Frontal cortex (tissue), 4 donors: ENCODE measurements at places on chromosomes 7 and 10.

- DNase-seq: no peak
Measured at GRCh38 chr10:63057509-63057908, 75.6 kb upstream of the NRBF2 start.

DNA sequence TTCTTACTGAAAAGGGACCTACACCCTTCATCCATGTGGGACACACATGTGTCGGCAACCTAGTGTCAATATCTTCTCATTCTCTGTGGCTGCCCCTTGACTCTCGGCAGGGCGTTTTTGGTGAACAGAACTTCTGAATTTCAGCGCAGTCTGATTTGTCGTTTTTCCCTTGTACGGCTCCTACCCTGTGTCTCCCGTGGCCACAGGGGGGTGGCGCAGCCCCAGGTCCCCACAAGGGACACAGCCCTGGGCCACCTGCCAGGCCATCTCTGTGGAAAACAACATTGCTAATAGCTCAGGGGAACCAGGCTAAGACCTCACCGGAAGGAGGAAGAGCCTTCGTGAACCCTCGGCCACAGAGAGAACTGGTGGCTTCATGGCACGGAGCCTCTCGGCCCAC is 53.1 kb upstream of the NKX6-2 start:
- no peak for DNase-seq

DNA sequence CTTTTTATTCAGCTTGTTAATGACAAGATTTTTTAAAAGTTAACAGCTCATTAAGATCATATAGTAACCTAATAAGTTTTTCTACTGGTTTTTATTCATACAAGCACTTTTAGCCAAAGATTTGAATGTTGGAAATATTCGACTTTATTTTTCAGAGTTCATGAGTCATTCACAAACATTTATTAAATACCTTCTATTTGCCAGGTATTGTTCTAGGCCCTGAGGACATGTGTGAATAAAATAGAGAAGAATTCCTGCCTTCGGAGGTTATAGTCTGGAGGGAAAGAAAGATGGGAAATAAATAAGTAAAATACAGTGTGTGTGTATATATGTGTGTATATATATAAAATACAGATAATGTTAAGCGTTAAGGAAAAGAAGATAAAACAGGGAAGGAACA is 31.5 kb downstream of the BTAF1 start:
- no peak for DNase-seq

- no peak for DNase-seq
Measured at GRCh38 chr10:7279303-7279702, 131.5 kb downstream of the SFMBT2 start.

DNA sequence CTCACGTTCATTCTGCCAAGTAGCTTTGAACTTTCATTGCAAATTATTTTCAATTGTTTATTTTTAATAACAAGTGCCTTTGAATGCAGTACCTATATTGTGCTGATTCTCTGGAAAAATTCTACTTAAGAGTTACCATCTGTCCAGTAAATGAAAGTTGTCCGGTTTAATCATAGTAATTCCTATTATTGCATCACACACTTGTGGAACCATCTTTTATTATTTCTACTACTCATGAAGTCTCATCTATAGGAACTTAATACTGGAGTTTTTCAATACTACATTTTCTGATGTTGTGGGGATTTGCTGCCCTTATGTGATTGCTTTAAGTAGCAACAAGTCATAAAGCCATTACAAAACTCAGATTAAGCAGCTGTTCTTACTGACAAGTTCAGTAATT is 16.5 kb upstream of the SKAP2 start:
- DNase-seq: no peak

DNA sequence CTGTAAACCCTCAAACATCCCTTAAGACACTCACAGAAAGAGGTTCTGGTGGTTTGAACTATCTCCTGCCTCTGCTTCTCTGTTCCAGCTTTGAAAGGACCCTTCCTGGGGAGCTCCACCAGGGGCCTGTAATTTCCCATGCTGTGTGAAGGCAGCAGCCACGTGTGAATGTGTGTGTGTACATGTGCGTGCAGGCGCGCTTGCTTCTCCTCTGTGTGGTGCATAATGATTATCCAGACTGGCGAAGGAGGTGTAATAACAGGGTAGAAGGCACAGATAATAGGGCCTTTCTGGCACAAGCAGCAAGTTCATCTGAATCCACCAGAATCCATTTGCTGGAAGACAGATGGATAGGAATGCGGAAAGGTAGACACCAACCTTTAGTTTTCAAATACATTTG is 466.5 kb downstream of the GRID1 start:
- DNase-seq: no peak

GRCh38 chr10:46556515-46557318 is at the start of gene GPRIN2:
TSS of gene GPRIN2 (minus strand) at chr10:46556658. CDS start at chr10:46550736, 5,922 bp downstream.
- no peak for DNase-seq

GRCh38 chr10:43336641-43337318 is 34.7 kb upstream of the FXYD4 start:
- no peak for DNase-seq

- DNase-seq: no peak
Measured at GRCh38 chr7:70952311-70952710, 179.6 kb upstream of the GALNT17 start.

DNA sequence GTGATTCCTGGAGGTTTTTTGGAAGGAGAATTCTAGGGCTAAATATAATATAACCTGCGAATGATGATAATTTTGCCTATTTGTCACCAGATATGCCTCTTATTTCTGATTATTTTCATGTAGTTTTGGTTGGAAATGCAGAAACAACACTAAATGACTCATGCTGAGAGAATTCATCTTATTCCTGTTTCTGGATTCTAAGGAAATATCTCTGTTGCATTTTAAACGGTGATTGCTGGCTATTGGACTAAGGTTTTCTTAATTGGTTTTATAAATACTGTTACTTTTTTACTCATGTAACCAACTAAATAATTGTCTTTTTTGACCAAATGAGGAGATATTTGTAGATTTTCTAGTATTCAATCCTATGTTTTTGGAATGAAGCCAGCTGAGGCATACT is 204.9 kb upstream of the NPSR1 start:
- no peak for DNase-seq
